ENCODE measurements at places on chromosomes 2 and 18. TPM values are rescaled to one million over a fixed set of nuclear protein-coding genes. Genes with fewer than 3 reads are reported as not detected.

DNA sequence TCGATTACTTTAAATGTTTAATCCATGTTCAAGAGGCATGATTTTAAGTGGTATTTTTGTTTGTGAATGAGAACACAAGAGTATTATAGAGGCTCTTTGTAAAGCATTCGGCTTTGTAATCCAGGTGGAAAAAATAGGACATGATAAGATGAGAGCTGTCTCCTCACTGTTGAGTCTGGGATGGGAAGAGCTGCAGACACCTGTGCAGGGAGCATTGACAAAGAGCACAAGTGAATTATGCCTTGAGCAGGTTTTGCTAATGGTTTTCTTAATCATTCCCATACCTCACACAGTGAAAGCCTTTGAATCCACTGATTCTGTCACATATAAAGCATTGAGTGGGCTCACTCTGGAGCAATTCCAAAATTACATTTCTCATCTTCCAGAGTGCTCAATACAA lies 9.6 kb downstream of the COL6A3 start:
- no peak for DNase-seq

DNA sequence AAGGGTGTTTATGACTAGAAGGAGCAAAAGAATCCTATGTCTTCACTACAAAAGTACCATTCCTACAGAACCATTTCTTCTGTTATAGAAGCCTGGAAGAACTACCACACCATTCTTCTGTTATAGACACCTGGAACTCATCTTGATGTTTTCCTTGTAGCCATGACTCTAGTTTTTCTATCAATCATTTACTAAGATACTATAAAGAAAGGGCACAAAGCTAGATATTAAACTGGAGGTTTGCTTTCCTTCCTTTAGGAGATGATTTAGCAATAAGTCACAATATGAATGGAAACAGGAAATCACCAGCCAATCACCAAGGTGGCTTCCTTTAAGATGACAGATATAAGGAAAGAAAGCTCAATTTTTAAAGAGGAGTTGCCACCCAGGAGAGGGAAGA lies 100.3 kb upstream of the NEUROD1 start:
- no peak for DNase-seq

The ALK gene
- total RNA-seq: not detected

The CCDC148 gene
- total RNA-seq: 0.52 TPM

DNA sequence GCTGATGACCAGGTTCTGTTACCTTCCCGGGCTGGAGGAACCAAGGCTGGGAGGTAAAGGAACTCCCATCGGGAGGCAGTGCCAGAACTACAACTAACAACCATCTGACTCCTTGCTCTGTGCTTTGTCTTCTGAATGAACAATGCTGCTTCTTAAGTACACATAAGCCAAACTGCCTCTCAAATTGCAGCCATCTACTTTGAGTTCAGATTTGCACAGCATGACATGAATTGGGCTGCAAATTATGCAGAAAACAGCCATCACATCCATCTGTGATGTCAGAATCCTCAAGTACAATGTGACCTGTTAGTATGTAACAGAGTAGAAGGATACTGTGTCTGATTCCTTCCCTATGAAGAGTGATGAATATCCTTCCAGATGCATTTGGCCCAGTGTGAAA lies 290.6 kb downstream of the ZNF521 start:
- no peak for DNase-seq

The FMNL2 gene
- total RNA-seq: 7.7 TPM

- DNase-seq: no peak
These were observed 59.6 kb downstream of the ZNF516 start for GRCh38 chr18:76435316-76435989.

DNA sequence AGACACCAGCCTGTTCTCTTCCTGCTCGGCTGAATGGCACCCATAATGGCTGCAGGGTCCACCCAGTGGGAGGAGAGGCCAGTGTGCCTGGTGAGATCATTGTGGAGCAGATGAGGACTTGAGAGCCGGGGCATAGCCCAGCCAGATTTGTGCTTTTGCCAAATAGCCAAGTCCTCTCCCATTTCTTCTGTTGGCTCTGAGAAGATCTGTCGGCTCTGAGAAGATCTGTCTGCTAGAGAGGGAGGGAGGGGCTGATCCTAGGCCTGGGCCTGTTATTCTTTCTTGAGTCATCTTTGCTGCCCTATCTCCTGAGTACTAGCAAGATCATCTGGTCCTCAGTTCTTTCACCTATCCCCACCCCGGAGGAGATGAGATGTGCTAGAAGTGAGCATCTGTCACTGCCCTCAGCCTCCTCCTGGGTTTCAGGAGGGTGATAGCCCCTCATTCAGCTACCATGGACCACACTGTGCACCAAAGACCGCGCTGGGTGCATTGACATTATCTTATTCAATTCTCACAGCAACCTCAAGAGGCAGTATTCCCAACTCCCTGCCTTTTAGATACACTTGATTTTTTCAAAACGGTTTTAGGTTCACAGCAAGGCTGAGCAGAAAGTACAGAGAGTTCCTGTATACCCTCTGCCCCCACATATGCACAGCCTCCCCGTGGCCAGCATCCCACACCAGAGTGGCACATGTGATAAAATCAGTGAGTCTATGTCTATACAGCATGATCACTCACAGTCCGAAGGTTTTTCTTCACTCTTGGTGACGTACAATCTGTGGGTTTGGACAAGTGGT lies 98.6 kb downstream of the CAPN13 start:
- no peak for DNase-seq

DNA sequence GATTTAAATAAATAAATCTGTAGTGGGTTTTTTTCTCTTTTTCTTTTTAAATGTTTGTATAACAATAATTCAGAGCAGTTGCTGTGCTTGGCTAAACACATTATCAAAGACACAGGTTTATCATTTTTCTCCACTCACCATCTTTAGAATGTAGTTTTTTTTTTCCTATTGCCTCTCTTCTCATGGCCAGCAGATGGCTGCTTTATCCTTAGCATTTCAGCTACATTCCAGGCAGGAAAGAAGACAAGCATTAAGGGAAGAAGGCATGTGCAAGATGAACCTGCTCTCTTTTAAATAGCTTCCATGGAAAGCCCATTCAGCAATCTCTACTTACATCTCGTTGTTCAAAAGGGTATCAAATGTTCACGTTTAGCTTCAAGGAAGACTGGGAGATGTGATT lies 42.6 kb downstream of the ARHGAP15 start:
- peak; percentile 37 for DNase-seq

GRCh38 chr2:153880926-153881325 lies 9.2 kb downstream of the GALNT13 start:
- DNase-seq: no peak

- no peak for DNase-seq
These were observed 86.2 kb downstream of the PAX3 start for GRCh38 chr2:222212571-222212970.

- DNase-seq: no peak
These were observed 238.6 kb downstream of the PTH2R start for GRCh38 chr2:208645226-208645625.

DNA sequence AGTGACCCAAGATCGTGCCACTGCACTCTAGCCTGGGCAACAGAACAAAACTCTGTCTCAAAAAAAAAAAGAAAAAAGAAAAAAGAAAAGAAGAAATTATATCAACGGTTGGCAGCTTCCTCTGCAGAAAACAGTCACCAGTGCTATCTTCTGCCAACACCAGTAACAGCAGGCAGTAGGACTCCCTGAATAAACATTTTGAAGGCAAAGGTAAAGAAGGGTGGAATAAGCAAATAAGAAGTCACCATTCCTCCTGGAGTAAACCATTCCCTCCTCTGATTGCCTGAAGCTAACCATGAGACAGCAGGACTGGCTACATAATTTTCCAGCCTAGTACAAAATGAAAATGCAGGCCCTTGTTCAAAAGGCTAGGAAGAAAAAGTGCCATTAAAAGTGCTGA lies 9.0 kb upstream of the RNF103 start:
- DNase-seq: no peak

DNA sequence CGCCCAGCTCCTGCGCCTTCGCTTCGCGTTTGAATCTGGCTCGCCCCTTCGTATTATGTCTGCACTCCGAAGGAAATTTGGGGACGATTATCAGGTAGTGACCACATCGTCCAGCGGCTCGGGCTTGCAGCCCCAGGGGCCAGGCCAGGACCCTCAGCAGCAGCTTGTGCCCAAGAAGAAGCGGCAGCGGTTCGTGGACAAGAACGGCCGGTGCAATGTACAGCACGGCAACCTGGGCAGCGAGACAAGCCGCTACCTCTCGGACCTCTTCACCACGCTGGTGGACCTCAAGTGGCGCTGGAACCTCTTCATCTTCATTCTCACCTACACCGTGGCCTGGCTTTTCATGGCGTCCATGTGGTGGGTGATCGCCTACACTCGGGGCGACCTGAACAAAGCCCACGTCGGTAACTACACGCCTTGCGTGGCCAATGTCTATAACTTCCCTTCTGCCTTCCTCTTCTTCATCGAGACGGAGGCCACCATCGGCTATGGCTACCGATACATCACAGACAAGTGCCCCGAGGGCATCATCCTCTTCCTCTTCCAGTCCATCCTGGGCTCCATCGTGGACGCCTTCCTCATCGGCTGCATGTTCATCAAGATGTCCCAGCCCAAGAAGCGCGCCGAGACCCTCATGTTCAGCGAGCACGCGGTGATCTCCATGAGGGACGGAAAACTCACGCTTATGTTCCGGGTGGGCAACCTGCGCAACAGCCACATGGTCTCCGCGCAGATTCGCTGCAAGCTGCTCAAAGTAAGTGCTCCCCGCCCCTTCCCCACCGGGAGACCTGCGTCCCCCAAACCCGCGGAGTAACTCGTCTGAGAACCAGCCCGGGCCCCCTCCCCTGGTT lies 453 bp downstream of the KCNJ3 start:
- no peak for DNase-seq

The AMER3 gene
- total RNA-seq: not detected

The GEN1 gene
- 8.7 TPM for total RNA-seq

- no peak for DNase-seq
These were observed 104.7 kb upstream of the COPS8 start for GRCh38 chr2:236980961-236981360.

The SLC11A1 gene
- 0.10 TPM for total RNA-seq

- no peak for DNase-seq
These were observed 147.6 kb downstream of the LDLRAD4 start for GRCh38 chr18:13366131-13366530.

DNA sequence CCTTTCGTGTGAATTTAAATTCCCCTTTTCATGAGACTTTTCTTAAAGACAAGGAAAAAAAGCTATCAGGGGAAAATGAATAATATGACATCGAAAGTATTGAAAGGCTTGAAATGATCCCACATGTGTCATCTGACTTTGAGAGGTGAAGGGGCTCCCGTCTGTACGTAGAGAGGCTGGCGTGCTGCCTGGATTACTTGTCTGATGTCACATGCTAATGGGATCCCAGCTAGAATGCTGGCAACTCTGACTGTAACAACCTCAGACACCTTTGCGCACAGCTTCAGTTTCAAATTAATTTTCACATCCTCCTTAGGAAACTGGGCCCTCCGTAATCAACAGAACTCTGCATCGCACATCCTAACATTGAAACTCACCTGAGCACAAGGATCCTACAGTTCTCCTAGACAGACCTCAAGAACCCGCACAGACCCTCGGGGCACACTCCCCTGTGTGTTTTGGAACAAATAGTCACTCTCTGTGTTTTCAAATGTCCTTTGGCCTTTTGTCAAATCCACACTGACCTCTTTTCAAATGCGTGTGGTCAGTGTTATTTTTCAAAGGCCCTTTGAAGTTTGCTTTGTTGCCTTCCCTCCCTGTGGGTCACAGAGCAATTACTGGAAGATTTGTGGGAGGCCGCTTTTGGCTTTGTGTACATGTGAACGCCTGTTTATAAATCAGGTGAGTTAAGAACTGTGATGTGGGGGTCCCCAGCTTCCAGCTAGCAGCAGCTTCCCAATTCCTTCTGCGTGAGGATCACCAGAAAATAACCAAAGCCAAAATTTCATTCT lies 65.9 kb downstream of the IL1R2 start:
- no peak for DNase-seq

DNA sequence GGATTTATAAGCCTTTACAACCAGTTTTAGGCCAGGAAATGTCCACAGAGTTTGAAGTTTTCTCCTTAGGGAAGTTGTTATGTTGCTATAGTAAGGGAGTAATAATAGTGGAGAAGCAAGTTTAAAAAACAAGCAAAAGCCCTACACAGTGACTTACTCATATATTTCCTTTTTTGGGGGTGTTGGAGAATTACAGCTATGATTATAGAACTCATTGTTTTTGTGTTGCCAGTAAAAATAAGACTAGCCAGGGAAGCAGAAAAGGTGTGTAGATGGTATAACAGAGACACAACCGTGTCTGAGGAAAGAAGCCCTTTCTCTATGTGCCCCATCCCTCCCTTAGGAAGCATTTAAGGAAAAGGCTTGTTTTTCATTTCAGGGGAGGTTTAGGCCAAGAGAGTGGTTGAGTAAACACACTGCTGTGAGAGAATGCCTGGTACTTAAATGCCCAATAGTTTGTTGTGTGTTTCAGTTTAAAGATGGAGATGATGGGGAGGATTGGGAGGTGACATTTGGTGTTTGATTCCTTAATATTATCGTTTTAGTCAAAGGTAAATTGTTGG lies 2.3 kb downstream of the VAPA start:
- no peak for DNase-seq

The IL1R2 gene
- 3.3 TPM for total RNA-seq

DNA sequence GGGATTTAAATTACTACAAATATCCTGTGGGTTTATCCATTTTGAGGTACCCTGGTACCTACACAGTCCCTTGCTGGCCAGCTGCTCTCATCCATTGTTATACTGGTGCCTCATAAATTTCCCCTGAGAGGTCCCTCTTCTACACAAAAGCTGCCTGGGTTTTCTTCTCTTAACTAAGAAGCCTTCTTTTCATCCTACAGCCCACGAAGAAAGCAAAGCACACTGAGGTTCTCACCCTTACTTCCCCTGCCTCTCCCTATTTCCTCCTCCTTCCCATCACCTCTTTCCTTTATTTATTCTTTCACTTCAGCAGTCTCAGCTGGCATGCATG lies 154.9 kb downstream of the CSRNP3 start:
- DNase-seq: no peak

DNA sequence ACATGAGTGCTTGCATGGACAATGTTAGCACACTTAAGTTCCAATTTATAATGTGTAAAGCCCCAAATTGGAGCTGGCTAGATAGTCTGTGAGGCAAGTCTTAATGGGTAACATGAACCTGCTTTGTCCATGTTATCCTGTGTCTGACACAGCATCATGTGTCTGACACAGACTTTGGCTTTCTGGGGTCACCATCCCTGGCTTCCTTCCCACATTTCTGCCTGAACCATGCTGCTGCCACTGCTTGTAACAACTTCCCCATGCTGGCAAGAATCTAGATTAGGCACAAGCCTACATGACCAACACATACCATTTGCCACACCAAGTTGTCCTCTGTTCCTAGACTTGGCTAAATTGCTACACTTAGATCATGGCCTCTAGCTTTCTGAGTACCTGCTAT lies 49.8 kb upstream of the ZBTB7C start:
- DNase-seq: no peak

Measured in H4 (cell line).